Vagina (tissue), 2 donors: ENCODE measurements at places on chromosomes 11 and 22.

GRCh38 chr11:27718346-27718862 is 18.1 kb upstream of the BDNF start:
- no peak for DNase-seq

DNA sequence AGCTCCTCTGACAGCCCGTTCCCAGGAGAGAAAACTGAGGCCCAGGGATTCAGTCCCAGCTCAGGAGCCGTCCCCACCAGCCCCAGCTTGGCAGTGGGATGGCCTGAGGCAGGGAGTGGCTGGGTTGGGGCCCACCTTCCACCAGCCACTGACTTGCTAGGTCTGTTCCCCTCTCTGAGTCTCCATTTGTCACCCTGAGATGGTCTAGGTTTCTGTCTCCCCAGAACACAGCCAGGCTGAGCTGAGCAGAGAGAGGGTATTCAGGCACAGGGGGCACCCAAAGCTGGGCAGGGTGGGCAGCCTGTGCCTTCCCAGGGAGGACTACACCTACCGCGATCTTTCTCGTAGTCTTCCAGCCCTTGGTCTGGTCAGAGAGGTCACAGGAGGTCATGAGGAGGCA is 95.7 kb downstream of the PDE2A start:
- DNase-seq = no peak

GRCh38 chr11:3205261-3206155 is 13.1 kb downstream of the MRGPRG start:
- no peak for DNase-seq

GRCh38 chr11:91641153-91641552 is 583.5 kb upstream of the FAT3 start:
- no peak for DNase-seq

- no peak for DNase-seq
Observed at GRCh38 chr11:17353821-17354600, 2.4 kb downstream of the NCR3LG1 start.

DNA sequence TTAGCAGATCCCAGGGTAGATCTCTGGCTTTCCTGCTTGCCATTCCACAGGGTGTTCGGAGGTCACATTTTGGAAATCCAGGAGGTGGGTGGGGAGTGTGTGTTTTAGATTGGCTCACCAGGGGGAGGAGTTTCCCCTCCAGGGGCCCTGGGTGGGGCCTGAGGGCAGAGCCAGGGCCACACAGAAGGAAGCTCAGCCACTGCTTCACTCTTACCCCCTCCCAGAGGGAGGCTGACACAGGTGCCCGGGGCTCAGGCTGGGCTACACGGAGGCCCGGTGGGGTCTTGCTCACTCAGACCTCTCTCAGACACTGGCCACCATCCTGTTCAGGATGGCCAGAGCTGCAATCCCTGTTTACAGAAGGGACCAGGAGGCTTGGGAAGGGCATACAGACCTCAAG is 2.5 kb downstream of the WNT7B start:
- DNase-seq = no peak

DNA sequence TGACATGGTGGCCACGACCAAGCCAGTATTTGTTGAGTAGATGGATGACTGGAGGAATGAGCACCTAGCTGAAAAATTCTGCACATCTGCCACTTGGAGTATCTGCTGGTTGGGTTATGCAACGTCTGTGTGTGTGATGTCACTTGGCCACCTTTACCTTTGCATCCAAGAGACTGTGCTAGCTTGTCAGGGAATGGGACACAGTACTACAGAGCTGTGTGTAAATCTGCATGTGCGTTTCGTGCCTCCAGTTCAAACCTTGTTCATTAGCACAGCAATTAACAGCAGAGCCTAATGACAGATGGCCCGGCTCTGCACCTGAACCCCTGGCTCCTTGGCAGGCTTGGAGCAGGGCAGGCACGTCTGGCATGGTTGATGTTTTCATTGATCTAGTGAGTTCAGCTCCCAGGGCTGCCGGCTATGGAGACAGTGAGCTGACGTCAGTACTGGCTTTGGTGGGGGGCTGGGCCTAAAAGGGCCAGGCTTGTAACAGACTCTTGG is 188.4 kb upstream of the NAV2 start:
- DNase-seq = no peak

- no peak for DNase-seq
Observed at GRCh38 chr11:9090488-9091043, 833 bp downstream of the SCUBE2 start.

DNA sequence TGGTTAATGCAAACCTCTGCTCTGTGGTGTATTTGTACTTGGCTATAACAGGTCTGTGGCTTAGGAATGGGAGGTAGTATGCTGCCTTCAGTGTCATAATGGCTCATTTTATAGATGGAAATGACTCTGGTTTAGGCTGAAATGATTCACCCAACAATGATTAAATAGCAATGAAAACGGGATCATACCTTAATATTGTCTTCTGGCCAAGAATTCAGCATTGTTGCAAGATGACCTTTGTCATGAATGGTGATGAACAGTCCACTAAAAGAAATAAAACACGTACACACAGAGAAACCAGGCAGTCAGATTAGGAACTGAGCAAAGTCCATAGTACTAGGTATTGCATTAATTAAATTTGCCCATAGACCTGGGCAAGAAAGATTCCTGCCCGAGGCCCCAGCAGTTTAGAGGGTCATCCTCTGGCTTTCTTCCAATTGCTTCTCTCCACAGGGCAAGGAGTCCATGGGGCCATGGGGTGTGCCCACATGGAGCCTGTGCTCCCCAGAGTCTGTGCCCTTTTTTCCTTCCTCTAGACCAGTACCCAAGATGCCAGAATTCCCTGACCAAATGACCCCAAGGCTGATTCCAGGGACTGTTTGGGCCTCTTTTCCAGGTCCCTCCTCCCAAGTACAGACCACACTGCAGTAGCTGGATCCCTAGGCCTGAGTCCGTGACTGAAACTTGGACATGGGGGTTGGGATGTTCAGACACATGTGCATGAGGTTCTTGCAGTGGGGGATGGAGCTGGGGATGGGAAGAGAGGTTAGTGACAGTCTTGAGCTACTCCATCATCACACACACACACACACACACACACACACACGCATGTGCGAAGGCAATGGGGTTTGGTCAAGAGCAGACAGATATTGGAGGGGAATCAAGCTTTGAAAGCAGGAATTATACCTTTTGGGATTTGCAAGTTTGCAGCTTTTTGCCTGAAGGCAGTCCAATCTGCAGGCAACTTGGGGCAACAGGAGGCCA is 134.2 kb downstream of the CCDC81 start:
- DNase-seq = no peak

DNA sequence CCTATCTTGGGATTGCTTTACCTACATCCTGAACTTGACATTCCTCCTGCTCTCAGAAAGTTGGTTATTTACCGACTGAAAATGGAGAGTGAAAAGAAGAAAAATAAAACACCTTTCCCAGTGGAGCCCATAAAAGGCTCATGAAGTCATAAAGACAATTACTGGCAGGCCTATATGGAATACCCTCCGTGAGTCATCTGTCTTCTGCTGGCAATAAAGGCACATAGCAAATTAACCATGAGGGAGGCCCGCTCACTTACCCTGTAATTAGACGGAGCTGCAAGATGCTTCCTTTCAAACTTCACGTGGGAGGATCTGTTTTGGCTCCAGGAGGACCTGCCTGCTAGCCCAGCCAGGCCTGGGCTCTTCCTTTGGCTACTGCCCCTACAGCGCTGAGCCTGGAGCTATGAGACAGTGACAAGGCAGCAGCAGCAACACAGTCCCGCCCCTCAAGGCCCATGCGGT is 540.4 kb downstream of the BUD13 start:
- DNase-seq = no peak

- no peak for DNase-seq
Observed at GRCh38 chr22:22060200-22061084, 77.9 kb upstream of the TOP3B start.

GRCh38 chr22:44107340-44107739 is 73.4 kb upstream of the PARVG start:
- no peak for DNase-seq

- DNase-seq = no peak
Observed at GRCh38 chr22:42714768-42715390, 5.8 kb downstream of the A4GALT start.

DNA sequence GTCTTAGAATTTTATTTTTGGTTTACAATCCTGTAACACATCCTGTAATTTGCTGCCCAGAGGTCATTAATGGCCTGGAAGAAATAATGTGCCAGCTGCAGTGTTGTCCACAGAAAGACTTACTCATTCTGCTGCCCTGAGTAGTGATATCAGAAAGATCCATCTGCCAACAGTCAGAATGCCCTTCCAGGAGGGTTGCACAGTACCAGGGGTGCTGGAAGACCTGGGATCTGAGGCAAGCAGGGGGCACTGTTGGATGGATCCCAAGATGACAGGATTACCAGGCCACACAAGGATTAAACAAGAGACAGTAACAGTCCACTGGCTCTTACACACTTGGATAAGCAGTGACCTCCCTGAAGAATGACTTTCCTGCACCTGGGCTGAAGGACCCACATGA is 93.8 kb upstream of the TOP3B start:
- DNase-seq = no peak

DNA sequence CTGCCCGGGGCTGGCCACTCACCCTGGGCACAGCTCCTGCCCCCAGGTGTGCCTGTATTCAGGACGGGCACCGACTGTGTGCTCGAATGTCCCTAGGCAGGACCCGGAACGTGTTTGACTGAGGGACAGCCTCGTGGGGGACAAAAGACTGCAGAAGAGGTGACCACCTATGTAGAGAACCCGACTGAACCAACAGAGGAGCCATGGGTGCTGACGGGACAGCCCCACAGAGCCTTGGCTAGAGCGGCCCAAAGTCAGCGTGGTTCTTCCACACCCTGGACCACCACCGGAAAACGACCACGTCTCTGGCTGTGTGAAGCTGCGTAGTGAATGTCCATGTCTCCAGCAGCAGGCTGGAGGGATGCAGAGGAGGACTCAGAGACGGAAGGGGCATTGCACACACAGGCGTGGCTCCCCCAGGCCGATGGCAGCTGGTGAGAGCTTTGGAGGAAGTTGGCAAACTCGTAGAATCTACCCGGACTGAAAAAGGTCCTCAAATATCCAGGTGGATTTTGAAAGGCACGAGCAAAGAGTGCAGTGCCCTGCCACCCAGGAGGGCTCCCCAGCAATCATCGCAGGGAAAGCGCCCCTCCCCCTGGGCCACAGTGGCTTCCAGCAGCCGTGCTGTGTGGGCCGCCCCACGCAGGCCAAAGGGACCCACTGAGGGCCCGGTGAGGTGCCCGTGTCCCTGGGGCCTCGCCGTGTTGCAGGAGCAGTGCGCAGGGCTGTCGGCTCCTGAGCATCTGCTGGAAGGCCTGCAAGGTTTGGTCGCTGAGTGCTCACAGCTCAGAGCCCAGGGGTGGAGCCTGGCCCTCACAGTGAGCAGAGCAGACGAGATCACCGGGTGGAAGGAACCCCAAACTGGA is 17.5 kb upstream of the MUC5B start:
- DNase-seq = no peak

- DNase-seq = no peak
Observed at GRCh38 chr11:72951888-72952287, 137.7 kb downstream of the ATG16L2 start.

- no peak for DNase-seq
Observed at GRCh38 chr11:71115770-71116692, 136.3 kb downstream of the SHANK2 start.

DNA sequence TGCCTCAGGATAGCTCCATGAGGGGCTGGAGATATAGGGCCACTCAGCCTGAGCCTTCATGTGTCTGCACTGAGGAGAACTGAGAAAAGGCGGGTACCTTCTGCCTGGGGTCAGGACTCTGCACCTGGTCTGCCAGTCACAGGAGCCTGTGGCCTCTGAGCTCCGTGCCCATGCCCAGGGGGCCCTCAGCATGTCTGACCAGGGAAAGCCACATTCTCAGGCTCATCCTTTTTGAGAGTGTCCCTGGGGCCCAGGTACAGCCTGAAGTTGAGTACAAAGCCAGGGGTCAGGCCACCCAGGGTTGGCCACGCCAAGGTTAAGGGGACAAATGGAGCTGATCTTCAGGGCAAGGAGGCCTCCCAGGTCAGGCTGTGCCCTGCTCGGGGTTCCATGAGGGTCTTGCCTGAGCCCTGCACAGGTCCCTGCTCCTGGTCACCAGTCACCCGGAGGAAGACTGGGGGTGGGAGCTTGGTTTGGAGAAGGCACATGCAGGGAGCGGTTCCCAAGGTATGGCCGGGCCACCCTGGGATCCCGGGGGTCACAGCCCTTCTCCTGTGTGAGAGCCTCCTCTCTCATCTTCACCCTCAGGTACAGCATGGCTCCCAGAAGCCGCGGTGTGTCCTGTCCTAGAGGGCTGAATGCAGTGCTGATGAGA is 6.0 kb downstream of the DENND6B start:
- DNase-seq = no peak

GRCh38 chr11:795634-796564 is 2.2 kb downstream of the SLC25A22 start:
- no peak for DNase-seq

- no peak for DNase-seq
Observed at GRCh38 chr11:106493751-106494150, 416.3 kb downstream of the AASDHPPT start.

DNA sequence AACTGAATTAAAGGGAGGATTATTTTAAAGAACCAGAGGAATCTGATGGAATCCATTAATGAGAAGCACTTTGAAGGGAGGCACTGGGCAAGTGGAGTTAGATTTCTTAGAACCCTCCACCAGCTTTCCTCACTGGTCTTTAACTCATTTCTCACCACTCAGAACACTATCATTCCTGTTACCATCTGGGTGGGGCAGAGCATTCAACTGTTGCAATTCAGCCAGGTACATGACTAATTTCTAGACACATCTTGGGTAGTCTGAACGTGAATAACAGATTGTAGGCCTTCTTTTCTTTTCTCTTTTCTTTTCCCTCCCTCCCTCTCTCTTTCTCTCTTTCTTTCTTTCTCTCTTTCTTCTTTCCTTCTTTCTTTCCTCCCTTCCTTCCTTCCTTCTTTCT is 15.5 kb upstream of the MMP1 start:
- no peak for DNase-seq

DNA sequence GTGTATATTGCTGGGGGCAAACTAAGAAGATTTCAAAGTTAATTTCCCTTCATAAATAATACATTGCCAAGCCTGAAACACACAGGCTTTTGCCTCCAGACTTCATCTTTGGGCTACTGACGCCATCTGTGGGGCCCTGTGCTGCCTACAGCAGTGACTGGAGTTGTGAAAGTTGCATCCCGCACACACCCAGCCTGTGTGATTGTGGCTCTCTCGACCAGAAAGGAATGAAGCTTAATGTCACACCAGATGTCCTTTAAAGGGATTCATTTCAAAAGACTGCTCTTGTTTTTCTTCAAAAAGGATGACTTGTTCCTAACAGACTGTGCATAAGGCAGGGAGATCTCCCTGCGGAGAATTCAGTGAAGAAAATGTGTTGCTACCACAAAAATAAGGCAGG is 210.5 kb downstream of the FAM181B start:
- no peak for DNase-seq

GRCh38 chr22:27461470-27461869 is 340.1 kb downstream of the MN1 start:
- no peak for DNase-seq

GRCh38 chr11:8217926-8218325 is 45.8 kb downstream of the LMO1 start:
- no peak for DNase-seq
